ENCODE measurements at places on chromosomes 2 and 18. TPM values are rescaled to one million over a fixed set of nuclear protein-coding genes. Genes with fewer than 3 reads are reported as not detected.

The CRYBA2 gene
- total RNA-seq, result not detected

The GBX2 gene
- total RNA-seq, result not detected

The ARMC9 gene
- total RNA-seq, result 221 TPM

The RNF144A gene
- 15.9 TPM for total RNA-seq
